AG20443 (cell line): ENCODE measurements at places on chromosomes 6 and 20.

DNA sequence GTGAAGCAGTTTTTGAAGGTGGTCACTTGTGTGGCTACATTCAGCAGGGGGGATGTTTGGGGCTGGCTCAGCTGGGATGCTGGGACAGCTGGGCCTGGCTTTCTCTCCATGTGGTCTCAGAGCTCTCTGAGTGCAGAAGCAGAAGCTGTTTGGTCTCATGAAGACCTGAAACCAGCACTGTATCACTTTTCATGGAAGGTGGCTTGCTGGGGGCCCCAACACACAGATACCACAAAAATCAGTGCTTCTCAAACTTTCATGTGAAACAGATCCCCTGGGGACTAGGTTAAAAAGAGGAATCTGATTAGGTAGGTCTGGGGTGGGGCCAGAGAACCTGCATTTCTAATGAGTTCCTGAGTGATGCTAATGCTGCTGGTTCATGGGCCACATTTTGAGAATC, 347.3 kb downstream of the DHX35 start:
- DNase-seq, result no peak

DNA sequence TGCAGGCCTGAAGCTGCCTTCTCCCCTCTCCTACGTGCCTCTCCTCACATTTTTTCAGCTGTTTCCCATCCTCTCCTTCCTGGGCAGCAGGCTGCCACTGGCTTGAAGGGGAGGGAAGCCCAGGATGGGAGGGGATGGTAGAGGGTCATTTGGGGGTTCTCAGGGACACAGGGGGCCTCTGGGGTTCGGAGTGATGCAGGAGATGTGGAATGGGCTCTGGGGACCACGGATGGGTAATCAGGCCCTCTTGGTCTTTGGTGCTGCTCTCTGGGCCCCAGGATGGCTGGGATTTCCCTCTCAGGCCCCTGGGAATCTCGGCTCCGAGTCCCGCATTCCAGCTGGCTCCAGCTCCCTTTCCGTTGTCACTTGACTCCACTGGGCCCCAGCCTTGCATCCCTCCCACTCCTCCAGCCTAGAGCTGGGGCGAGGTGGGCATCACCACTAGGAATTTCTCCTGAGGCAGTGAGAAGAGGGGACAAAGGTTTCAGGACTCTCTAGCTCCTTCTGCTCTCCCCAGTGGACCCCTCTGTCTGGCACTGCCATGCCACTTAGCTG, 2.0 kb upstream of the DDR1 start:
- DNase-seq, result peak; percentile 11

GRCh38 chr20:32285082-32285620, 7.7 kb downstream of the KIF3B start:
- no peak for DNase-seq

DNA sequence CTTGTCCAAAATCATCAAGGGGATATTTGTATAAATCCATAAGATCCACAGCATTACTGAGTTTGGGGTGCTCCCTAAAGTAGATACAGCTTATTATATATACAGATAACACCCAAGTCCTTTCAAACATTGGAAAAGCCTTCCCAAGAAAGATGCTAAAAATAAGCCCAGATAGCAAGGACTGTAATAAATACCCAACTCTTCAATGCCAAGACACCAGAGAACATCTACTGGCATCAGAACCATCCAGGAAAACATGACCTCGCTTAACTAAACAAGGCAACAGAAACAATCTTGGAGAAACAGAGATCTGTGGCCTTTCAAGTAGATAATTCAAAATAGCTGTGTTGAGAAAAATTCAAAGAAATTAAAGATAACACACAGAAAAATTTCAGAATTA, 761.4 kb downstream of the GRIK2 start:
- no peak for DNase-seq

- no peak for DNase-seq
These were observed 152.5 kb downstream of the MRPL14 start for GRCh38 chr6:43974643-43975230.

DNA sequence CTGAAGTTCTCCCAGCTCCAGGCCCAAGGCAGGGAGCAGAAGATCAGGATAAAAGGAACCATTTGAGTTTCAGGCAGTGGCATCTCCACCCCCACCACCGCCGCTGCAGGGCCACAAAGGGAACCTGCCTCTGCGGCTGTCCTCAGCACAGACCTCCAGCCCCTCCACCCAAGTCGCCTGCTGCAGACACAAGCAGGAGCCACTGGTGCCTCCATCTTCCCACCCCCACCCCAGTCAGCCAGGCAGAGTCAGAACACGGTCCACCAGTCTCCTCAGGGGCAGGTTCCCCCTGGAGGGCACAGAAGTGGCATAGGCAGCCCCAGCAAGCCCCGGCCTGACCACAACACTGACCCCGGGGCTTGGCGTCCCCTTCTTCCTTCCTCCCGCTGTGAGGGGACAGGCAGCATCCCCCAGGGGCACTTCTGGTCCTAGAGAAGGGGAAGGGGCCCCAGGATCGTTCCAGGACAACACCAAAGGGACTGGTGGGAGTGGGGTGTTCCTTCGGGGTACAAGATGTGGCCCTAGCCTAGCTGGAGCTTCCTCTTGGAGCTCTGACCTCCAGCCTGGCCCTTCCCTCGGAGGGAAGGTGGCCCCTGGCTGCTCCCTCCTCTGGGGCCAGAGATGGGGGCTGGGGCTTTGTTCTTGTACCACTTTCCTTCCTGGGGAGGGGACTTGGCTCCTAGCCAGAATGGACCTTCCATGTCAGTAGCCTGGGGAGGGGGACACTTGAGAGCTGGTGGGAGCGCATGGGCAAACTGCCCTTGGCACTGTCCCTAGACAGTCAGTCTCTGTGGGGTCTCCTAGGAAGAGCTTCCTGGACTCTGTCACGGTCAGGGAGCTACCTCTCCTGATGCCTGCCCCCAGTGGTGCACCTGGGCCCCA, 36.0 kb downstream of the YTHDF1 start:
- no peak for DNase-seq

DNA sequence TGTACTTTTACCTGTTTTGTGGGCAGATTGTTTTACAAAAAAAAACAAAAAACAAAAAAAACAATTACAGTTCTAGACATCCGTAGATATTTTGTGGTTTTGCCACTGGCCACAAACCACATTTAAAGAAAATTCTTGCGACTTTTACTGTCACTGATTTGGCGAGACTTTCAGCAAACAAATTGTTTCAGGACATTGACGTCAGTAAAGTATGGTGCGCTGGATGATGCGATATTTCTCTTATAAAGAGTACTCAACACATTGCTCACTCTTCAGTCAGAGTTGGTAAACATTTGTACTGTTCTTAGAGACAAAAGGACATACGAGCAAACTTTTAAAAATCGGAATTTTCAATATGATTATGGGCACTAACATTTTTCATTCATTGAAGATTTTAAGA, 229.8 kb downstream of the HAO1 start:
- DNase-seq, result no peak

GRCh38 chr6:106103728-106104109, 17.6 kb downstream of the PRDM1 start:
- no peak for DNase-seq

DNA sequence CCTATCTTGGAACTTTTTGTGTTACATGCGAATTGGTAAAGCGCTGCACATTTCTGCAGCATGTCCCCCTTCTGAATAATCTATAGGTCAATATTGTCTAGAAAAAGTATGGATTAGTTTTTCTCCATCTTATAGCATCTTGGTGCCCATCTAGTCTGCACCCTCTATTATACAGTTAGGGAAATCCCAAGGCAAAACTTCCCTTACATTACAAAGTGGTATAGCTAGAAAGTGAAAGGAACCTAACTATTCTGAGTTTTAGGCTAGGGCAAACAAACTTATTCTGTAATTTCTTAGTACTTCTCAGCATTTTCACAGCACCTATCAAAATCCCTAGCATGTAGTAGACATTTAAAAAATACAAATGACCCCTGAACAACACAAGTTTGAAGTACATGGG, 133.5 kb upstream of the CCDC28A start:
- no peak for DNase-seq

- DNase-seq, result no peak
These were observed 68.6 kb downstream of the CDK19 start for GRCh38 chr6:110746680-110747079.

DNA sequence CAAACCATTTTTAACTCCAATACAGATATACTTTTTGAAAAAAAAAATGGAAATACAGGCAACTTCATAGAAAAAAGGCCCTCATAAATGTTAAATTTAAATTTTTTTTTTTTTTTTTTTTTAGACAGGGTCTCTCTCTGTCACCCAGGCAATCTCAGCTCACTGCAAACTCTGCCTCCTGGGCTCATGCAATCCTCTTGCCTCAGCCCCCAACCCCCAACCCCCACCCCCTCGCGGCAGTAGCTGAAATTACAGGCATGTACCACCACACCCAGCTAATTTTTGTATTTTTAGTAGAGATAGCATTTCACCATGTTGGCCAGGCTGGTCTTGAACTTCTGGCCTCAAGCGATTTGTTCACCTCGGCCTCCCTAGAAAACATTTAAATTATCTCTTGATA, 12.8 kb upstream of the ULBP3 start:
- no peak for DNase-seq

DNA sequence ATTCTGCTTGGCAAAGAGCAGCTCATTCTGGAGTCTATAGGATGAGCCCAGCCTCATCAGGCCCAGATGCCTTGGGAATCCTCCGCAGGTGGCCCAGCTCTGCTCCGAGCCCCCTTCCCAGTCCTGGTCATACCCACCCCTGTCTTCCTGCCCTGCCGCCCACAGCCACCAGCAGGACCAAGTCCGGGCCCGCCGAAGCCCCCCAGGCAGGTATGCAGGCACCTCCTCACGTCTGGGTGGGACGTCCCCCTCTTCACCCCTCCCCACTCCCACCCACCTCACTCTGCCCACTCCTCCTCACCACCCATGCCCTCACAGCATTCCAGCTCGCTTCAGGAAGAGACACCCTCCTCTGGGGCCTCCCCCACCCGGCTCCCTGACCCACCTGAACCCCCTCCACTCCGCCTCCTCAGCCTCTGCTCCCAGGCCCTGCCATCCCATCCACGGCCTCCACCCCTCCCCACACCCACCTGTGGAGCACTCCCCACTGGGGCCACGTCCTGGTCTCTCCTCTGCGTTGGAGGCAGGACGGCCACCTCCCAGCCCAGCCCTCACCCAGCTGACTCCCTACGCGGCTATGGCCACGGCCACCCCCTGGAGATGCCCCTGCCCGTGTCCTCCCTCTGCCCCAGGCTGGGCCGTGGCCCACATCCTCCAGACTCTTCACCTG, 43.4 kb downstream of the KCNQ2 start:
- DNase-seq, result no peak

DNA sequence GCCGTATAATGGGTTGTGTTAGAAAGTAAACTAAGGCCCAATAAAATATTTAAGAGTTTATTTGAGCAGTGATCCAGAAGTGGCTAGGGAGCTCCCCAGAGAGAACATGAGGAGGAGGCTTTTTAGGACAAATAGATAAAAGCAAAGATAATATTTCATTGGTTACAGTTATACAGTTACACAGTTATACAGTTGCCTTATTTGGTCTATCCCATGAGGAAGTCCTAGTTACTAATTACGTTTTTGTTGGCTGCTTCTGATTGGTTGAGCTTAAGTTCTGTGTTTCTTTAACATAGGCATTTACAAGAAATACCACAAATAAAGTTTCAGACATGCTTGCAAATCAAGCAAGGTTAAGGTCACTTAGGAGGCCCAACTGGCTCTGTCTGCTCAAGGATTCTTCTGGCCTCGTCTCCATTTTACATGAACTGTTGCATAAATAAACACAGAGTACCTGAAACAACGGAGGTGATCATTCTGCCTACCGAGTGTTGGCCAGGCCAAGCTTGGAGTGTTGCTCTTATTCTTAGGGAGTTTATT, 7.0 kb downstream of the UBD start:
- peak; percentile 63 for DNase-seq

DNA sequence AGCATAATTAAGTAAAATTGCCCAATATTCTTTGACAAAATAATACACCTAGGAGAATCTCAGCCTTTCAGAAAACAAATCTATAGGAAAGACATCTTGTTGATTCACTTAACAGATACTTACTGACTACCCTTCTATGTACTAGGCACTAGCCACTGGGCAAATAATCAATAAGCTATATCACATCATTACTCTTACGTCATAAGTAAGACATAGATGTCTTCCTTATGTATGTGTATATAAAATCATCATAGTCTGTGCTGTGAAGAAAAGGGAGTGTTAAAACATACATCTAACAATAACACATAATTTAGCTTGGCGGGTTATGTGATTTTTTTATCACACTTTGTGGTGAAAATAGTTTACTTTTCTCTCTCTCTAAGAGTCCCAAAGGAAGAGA, 733.9 kb downstream of the EYS start:
- DNase-seq, result no peak

- DNase-seq, result no peak
These were observed 41.2 kb downstream of the TMEM14A start for GRCh38 chr6:52712136-52712535.

DNA sequence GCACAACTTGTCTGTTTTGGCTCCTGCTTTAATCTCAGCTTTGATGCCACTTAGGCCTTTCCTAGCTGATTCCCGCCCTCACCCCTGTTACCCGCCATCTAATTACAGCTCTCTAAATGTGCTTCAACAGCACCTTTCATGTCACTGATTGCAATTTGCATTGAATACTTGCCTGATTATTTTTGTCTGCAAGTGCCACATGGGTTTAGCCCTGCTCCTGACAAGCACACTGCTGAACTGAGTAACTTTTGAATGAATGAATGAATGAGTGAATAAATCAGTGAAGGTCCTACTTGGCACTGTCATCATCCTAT, 591 bp upstream of the DCBLD1 start:
- DNase-seq, result no peak

DNA sequence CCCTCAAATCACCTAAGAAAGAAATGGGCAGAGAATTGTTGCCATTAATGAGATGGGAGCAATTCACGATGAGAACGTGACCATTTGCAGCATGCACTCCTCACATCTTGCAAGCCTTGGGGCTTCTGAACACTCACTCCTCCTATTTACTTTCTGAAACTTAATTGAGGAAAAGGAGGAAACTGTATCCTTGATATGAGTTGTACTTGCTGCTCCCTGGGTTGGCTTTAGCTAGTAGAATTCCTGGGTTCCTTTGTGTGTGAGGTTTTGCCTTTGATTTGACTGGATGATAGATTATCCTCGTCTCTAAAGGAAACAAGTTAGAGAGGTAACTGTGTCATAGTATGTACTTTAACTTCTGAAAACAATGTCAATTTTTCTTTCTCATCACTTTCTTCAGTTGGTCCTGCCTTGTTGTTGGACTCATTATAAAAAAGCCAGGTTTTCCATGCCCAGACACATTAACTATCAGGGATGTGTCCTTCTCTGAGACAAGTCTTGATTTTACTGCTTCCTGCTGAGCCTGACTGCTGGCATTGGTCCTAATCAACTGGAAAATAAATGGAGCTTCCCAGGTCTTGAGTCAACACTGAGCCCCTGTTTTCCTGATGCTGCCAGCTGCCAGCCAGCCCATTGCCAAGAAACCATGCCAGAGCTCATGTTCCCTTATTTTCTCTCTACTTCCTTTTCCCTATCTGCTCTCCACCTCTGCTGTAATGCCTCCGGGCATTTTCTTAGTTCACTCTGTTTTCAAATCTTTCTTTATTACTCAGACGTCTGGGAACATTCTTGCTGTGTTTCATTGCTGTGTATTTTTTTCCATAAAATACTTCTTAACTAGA, 6.0 kb upstream of the MRAP2 start:
- peak; percentile 65 for DNase-seq

GRCh38 chr6:142482974-142483373, 181.2 kb downstream of the ADGRG6 start:
- DNase-seq, result no peak

GRCh38 chr20:1888796-1889463, 6.3 kb upstream of the SIRPA start:
- no peak for DNase-seq

- DNase-seq, result no peak
These were observed 173.6 kb upstream of the SGK1 start for GRCh38 chr6:134491477-134491876.

GRCh38 chr6:41098366-41098765, 25.6 kb downstream of the NFYA start:
- no peak for DNase-seq

GRCh38 chr6:19465256-19465655, 371.9 kb upstream of the ID4 start:
- DNase-seq, result no peak
